ENCODE measurements at places on chromosomes 7 and 10.

- DNase-seq, result no peak
Observed at GRCh38 chr7:128403676-128404075, 6.1 kb downstream of the IMPDH1 start.

DNA sequence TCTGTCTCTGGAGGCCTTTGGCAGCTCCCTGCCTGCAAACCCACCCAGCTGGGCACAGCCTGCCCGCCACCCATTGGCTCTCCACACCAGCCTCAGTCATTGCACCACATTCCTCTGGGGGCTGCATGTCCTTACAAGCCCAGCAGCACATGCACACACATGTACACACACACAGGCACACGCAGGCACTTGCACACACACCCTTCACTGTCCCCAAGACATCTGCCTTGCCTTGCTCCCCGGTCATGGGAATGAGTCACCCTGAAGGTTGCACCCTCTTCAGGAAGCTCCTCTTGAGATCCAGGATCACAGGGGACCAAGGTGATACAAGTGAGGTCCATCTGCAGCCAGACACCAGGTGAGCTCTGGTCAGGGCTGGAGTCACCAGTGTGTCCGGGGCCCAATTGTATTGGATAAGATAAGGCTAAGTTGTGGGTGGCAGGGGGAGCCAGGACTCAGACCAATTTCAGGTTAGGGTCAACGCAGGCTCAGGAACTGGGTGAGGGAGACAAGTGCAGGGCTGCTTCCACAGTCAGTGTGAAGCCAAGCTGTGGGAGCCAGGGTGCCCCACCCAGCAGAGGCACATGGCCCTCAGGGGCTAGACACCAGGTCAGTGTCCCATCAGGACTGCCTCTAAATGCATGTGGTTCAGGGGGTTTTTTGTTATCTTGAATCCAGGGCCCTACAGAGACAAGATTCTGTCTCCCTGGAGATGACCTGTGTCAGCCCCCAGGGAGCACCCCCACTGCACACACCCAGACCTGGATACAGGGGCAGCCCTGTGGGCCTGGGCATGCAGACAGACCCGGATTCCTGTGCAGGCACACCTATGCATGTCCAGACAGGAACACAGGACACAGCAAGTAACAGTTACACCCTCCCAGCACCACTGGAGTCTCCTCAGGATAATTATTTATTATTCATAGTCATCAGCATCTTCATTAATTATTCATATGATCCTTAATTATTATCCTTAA, 33.8 kb downstream of the KCNH2 start:
- DNase-seq, result no peak

DNA sequence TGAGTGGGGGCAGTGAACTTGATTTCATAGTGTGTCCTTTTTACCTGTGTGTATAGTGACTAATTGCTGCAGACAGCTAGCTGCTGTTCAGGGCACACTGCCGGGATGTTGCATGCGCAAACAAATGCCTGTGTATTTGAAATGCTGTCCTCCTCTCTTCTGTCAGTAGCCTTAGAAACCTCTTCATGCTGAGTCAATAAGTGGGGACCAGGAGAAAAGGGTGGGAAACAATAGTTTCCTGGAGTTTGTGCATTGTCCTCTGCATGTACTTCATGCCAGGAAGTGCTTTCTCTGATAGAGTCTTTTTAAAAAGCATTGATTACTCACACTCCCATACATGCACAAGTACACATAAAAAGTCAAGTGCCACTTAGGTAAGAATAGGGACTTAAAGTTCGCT, 1183.7 kb upstream of the CELF2 start:
- no peak for DNase-seq

- DNase-seq, result no peak
Observed at GRCh38 chr10:8712656-8713055, 658.2 kb downstream of the GATA3 start.

GRCh38 chr10:74909670-74910069, 83.3 kb downstream of the KAT6B start:
- no peak for DNase-seq

DNA sequence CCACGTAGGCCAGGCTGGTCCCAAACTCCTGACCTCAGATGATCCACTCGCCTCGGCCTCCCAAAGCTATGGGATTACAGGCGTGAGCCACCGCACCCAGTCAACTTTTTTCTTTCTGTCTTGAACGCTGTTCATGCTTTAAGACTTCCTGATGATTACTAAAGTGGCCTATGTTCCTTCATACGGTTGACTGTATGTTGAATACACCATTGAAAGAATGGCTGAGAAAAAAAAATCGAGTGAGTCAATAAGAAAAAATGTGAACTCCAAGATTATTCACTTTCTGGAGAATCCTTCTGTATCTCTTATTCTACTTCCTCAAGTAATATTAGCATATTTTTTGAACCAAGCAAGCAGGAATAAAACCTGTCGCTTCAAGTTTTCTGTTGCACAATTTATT, 955.0 kb downstream of the GATA3 start:
- DNase-seq, result peak; percentile 2

DNA sequence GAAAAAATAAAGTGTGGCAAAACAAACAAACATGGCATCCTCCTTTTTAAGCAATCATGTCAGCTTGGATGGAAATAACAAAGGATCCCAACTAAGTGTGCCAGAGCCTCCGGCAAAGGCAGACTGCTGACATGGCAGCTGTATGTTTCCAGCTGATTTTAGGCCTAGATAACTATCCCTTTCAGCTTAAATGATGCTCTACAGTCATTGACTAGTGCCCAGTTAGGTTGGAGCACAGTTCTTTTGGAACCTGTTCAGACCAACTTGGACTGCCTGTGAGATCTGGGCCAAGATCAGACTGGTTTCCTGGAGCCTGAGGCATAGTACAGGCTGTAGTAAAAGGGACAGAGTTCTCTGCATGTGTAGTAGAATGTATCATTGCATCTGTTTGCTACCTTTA, 128.7 kb downstream of the DYNC1I1 start:
- no peak for DNase-seq

GRCh38 chr10:52994370-52994769, 221.8 kb upstream of the MBL2 start:
- DNase-seq, result no peak

- DNase-seq, result no peak
Observed at GRCh38 chr7:26127411-26127810, 24.6 kb upstream of the NFE2L3 start.

DNA sequence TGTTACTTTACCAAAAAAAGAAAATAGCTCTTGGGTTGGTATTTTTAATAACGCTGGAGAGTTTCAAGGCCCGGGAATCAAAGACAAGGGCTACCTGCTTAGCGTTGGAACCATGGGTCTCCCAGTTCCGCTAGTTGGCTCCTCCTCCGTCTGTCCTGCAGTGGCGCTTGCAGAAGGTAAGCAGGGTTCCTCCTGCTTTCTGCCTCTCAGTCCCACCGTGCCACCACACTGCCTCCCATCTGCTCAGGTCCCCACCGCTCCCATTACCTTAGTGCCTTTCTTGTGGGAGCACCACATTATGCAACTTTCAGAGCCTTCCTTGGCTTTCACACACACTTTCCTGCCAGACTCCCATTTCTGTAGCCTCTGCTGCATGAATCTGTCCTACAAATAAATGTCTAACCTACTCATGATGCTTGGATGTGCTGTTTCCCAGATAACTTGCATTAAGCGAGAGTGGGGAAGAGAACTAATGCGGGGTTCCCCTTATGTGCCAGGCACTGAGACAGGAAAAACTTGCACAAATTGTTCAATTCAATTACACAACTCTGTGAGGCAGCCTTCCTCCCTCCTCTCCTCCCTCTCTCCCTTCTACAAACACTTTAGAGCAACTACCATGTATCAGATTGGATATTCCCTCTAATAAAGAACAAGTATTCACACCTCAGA, 124.5 kb downstream of the AOAH start:
- DNase-seq, result no peak

DNA sequence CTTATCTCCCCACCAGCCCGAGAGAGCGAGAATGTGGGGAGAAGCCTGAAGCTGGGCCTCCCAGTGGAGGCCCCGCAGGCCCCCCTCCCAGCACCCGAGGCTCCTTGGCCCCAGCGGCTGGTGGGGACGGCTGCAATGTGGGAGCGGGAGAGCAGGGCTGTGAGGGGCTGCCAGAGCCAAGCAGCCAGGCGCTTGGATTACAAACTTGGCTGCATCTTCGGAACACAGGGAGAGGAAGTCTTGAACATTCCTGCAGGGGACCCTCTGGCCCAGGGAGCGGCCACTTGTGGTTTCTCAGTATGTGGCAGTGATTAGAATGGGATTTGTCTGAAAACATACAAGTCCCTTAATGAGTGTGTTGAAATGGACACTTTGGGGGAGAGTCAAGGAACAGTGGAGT, 23.2 kb downstream of the ELN start:
- DNase-seq, result no peak

DNA sequence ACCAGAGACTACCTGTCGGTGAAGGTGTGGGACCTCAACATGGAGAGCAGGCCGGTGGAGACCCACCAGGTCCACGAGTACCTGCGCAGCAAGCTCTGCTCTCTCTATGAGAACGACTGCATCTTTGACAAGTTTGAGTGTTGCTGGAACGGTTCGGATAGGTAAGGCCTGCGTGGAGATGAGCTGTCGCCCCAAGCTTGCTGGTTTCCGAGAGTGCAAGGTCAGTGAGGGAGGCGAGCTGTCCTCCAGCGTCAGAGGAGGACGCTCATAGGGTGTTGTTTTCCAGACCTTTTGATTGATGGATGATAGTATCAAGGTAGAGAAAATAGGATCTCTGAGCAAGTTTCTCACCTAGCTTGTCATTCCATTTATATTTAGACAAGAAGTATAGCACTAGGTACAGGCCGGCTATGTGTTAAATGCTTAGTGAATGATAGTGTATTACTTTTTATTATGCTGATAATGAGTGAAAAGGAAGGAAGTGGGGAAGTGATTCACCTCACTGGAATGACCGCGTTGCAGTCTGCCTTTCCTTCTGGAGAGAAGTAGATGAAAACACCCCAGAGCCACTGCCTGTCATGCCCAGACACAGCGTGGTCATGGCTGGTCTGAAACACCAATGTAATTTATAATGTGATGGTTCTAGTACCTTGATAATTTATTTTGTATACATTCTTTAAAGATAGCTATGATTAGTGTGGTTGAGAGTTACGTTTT, 33.9 kb downstream of the BNIP3 start:
- peak; percentile 38 for DNase-seq

GRCh38 chr10:67807855-67808456, 30.0 kb downstream of the DNAJC12 start:
- DNase-seq, result no peak

- no peak for DNase-seq
Observed at GRCh38 chr10:113028456-113029440, 78.7 kb downstream of the TCF7L2 start.

- no peak for DNase-seq
Observed at GRCh38 chr7:19413443-19413965, 268.3 kb upstream of the FERD3L start.

GRCh38 chr10:6612371-6612770, 32.3 kb upstream of the PRKCQ start:
- no peak for DNase-seq

GRCh38 chr7:141704112-141704511, 2.1 kb upstream of the DENND11 start:
- no peak for DNase-seq

- no peak for DNase-seq
Observed at GRCh38 chr7:128000048-128000447, 31.2 kb downstream of the LRRC4 start.

GRCh38 chr10:103814626-103815370, 40.6 kb downstream of the SH3PXD2A start:
- no peak for DNase-seq

- no peak for DNase-seq
Observed at GRCh38 chr7:132709971-132710567, 133.8 kb upstream of the PLXNA4 start.

DNA sequence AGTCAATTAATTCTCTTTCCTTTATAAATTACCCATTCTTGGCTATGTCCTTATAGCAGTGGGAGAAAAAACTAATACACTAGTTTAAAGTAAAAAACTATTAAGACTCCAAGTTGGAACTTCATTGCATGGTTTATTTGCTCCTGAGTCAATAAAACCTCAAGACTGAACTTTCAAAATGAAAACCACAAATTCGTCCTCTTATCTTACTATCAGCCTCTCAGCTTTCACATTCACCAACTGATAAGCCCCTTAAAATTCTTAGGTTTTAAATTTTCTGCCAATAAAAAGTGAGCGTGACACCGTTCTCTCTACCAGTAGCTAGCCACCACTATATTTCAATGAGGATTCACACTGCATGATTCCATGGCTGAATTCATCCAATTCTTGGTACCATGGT, 346.4 kb upstream of the NPSR1 start:
- no peak for DNase-seq

GRCh38 chr10:68957284-68957615, 1.3 kb downstream of the DDX21 start:
- DNase-seq, result no peak

DNA sequence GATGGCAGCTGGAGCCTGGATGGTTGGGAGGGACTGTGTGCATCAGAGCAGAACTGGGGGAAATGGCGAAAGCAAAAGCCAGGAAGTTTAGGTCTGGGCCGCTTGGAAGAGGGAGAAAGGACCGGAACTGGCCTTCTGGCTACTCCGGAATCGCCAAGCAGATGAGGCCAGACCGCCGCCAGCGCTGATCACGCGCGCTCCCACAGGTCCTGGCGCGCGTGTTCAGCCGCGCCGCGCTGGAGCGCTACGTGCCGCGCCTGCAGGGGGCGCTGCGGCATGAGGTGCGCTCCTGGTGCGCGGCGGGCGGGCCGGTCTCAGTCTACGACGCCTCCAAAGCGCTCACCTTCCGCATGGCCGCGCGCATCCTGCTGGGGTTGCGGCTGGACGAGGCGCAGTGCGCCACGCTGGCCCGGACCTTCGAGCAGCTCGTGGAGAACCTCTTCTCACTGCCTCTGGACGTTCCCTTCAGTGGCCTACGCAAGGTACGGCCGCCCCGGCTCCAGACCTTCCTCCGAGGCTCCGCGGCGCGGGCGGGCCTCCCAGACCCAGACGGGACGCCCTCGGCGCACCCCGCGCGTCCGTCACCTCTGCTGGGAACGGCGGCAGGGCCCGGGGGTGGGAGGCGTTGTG, 2.0 kb downstream of the CYP26C1 start:
- no peak for DNase-seq

DNA sequence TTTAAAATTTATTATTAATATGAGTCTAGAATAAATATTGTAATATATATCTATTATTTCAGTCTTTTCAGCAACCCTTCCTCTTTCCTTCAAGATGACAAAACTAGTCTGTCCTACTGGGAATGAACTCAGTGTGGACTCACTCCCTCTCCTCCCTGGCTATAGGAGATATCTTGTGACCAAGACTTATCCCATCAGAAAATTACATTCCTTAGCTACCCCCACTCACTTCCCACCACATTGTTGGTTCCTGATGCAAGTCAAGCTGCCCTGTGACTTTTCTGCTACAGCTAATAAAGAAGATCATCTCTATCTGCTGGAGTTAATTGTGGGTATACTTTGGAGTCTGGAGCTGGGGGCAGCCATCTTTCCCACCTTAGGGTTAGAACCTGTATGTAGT, 28.0 kb upstream of the MCU start:
- DNase-seq, result no peak

GRCh38 chr10:110547139-110547761, 20.2 kb upstream of the SMC3 start:
- DNase-seq, result peak; percentile 54

DNA sequence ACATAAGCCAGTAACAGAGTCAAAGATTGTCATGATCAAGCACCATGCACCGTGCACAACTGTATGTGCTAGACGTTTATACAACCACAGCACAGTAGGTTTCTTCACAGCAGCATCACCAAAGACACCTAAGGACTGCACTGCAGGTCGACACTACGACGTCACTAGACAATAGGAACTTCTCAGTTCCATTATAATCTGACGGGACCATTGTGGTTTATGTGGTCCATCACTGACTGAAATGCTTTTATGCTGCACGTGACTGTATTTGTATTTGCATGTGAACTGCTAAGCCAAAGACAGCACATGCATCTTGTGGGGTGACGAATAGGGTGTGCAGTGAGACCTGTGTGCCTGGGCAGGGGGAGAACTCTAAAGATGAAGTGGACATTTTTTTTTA, 164.9 kb downstream of the PARD3 start:
- DNase-seq, result no peak
